T-helper 17 cell (primary cell): ENCODE measurements at places on chromosomes 4 and X.

DNA sequence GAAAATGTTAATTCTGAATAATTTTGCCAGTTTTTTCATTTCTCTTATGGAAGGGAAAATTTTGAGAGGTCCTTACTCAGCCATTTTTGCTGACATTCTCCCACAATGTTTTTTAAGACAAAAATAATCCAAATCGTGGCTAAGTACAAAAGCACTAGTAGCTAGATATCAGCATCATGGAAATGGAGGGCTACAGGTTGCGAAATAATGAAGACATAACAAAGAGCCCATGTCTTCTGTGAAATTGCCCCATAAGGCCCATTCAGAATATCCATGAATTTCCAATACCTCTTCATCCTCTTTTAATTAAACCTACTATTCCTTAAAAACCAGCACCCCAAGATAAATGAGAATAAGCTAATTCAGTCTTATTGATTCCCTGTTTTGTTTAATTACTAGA is 107.4 kb downstream of the HNRNPD start:
- no peak for DNase-seq

DNA sequence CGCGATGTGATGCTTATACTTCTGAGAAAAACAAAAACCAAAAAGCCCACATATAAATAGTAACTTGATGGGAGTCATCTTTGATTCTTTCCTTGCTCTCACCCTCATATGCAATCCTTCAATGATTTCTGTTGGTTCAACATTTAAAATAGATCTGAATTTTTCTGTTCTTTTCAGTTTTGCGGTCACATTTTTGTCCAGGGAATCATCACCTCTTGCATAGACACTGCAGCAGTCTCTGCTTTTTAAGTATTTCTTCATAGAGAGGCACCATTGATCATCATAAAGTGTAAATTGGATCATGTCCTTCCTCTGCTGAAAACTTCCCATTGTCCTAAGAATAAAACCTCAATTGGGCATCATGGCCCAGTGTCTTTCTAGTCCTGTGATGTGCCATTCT is 81.1 kb upstream of the SLC4A4 start:
- DNase-seq = no peak

GRCh38 chrX:100341142-100341510 is 68.9 kb downstream of the PCDH19 start:
- no peak for DNase-seq

DNA sequence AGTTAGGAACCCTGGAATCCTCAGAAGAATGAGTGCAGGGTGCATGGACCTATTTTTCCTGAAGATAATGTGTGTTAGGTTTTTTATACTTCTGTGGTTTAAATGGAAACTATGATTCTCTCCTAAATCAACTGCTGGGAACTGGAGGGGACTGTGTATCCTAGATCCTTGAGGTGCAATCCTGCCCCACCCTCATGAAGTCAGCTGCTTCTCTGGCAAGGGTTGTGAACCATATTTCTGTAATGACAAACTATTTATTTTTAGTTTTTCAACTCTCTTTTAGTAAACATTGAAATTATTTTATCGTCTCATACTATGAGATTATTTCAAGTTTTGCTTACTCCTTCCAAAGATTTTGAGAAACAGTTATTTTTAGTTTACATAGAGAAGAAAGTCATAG is 25.8 kb upstream of the VEGFC start:
- DNase-seq = no peak

DNA sequence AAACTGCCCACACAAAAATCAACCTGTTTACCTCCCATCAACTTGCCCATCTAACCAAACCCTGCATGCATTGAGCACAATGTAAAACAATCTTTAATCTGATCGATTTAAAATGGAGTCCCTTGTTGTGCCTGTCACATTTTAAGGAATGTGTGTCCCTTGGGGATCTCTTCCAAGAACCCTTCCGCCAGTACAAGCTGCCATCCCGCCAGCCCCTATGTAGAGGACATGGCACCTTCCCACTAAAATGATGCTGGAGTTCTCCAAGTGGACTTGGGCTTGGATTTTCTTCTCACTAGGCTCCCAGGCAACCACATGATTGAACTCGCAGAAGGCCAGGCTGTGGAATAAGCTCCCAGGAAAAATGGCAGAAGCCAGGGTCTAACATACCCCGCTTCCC is 45.8 kb upstream of the ENPP6 start:
- no peak for DNase-seq
